ENCODE measurements at places on chromosomes 11 and 22.

DNA sequence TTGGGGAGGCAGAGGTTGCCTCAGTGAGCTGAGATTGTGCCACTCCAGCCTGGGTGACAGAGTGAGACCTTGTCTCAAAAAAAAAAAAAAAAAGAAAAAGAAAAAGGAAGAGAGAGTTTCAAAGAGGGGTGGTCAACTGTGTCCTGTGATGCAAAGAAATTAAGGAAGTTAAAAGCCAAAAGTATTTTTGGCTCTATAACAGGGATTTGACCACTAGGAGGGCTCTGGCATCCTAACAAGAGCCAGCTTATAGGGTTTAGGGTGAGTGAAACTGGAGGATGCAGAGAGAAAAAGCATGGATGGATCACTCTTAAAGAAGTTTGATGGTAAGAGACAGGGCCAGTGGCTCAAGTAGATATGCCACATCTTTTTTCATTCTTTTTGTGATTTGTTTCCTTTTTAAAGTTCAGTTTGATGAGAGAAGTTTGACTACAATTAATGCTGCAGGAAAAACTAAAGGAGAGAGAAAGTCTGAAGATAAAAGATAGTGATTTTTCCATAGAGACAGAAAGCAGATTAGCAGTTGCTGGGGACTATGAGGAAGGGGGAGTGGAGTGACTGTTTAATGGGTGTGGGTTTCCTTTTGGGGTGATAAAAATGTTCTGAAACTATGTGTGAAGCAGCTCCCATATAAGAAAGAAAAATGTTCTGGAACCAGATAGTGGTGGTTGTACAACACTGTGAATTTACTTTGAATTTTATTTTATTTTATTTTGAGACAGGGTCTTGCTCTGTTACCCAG lies 11.1 kb upstream of the MICAL2 start:
- no peak for DNase-seq

DNA sequence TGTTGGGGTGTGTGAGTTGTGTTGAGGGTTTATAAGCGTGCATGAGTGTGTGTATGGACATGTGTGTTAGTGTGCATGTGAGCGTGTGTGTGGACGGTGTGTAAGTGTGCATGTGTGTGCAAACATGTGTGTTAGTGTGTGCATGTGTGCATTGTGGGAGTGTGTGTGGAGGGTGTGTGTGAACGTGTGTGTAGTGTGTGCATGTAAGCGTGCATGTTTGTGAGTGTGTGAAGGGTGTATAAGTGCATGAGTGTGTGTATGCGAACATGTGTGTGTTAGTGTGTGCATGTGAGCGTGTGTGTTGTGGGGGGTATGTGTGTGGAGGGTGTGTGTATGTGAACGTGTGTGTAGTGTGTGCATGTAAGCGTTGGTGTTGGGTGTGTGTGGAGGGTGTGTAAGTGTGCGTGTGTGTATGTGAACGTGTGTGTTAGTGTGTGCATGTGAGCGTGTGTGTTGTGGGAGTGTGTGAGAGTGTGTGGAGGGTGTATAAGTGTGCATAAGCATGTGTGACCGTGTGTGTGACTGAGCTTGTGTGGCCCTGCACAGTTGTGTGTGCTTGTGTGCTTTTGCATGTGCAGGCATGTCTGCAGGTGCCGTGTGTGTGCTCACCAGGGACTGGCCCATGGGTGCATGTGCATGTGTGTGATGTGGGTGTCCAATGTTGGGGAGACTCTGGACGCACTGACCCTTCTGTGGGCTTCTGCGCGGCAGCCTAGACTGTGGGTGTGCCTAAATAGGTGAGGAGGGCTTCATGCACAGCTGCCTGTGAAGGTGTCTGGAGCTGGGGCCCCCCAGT lies 866.2 kb downstream of the TBC1D22A start:
- DNase-seq: no peak

GRCh38 chr11:27701355-27702105 lies 1.3 kb upstream of the BDNF start:
- DNase-seq: no peak

DNA sequence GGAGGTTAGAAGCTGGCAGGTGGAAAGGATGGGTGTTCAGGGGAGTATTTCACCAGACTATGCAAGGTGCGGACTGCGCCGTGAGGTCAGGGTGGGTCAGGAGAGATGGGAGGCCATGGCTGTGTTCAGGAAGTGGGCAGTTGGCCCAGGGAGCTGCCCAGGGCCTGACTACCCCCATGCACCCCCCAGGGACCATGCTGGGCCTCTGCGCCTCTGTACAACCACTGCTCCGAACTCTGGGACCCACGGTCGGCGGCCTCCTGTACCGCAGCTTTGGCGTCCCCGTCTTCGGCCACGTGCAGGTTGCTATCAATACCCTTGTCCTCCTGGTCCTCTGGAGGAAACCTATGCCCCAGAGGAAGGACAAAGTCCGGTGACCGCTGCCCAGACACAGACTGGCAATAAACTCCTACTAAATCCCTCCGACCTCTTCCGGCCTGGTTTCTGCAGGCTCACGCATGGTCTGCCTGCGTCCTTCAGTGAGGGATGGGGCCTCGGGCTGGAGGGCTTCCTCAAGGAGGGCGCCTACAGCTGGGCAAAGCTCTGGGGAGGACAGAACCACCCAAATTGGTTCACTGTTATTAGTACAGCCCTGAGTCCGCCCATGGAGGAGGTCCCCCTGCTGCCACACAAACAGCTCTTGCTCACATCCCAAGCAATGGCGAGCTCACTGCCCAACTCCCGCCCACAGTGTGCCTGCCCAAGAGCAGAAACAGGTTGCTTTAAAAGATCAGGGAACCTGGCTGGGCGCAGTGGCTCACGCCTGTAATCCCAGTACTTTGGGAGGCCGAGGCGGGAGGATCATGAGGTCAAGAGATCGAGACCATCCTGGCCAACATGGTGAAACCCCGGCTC lies 4.2 kb downstream of the PHLDA2 start:
- no peak for DNase-seq

DNA sequence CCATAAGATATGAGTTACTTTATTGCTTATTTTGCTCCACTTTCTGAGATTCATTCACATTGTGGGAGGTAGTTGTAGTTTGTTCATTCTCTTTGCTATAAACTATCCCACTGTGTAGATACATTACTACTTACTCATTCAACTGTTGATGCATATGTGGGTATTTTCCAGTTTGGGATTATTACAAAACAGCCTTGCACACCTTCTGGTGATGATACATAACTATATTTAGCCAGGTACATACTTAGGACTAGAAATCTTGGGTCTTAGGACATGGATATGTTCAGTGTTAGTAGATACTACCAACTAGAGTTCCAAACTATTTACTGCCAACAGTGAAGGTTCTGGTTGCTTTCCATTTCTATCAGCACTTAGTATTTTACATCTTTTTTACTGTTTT lies 37.8 kb downstream of the BTG4 start:
- no peak for DNase-seq

DNA sequence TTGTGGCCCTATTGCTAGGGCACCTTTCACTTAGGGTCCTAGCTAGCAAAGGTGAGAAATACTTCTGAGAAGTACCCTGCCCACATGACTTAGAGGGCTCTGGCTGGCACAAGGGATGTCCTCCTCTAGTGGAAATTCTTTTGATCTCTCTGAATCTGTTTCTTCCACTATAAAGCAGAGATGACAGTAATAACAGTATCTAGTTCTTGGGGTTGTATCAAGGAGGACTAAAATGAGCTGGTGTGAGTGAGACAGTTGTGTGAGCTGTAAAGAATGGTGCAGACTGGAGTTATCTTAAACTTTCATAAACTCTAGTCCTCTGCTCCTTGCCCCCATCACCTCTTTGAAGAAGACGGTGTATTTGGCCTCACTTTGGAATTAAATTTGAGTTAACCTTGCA lies 157.8 kb upstream of the PLET1 start:
- DNase-seq: no peak

DNA sequence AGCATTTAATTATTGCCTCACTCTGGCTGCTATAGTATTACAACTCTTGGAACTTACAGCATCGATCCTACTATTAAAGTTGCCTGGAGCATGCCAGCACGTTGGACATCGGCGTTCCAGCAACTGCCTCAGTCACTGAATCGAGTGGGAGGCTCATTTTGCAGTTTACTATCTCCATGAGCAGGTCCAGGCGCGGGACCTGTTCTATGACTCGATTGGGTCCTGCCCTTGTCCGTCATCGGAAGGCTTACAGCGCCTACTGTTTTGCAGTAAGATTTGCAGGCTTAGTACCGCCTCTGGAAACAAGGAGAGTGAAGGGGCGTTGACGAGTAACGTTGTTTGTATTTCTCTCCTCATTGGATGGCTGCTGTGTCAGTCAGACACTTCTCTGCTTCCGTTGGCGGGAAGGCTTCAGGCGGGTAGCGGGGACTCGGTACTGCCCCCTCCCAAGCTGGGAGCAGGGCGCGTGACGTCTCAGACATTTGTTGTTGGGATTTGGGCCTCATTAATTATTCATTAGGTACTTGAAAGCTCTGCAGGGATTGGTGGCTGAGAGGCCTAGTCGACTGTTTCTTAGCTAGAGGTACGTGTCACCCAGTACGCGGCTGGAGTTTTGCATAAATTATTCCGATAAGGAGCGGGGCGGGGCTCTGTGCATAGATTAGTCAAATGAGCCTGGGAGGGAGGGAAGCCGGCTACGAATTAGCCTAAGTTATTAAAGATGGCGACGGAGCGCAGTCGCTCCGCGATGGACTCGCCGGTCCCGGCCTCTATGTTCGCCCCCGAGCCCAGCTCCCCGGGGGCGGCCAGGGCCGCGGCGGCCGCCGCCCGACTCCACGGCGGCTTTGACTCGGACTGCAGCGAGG lies at the start of gene GTPBP1:
Gene GTPBP1, plus strand, starts transcription at position 710 of the 866 bp plus-strand sequence. Its CDS starts 12 bp downstream, at position 722.
- peak; percentile 93 for DNase-seq

GRCh38 chr11:59923813-59924212 lies 14.4 kb upstream of the OOSP1 start:
- DNase-seq: no peak

DNA sequence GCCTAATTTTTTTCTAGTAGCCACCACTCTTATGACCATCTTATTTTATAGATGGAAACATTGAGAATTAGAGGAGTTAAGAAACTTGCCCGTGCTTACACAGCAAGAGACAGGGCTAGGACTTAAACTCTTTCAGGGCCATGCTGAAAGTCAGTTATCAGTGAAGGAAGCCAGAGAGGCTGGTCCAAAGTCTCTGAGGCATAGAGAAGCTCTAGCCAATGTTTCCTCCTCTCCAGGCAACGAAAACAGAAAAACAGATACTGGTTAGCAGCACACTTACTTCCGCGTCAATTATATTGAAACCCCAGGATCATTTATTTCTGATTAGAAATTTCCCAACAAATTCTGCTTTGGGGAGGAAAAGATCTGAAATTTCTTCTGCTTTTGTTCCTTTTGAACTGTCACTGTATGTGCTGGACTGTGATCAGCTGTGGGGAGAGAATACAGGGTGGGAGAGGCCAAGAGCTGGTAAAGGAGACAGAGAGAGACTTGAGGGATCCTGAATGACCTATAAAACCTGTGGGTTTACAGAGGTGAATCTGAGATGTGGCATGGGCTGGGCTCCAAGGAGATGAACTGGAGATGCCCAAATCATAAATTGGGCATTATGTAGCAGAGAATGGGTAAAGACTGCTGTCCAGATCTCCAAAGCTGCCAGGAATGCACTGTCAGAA lies 37.5 kb upstream of the CAPRIN1 start:
- DNase-seq: no peak

- no peak for DNase-seq
Measured at GRCh38 chr11:3796346-3796745, 1.0 kb downstream of the NUP98 start.

DNA sequence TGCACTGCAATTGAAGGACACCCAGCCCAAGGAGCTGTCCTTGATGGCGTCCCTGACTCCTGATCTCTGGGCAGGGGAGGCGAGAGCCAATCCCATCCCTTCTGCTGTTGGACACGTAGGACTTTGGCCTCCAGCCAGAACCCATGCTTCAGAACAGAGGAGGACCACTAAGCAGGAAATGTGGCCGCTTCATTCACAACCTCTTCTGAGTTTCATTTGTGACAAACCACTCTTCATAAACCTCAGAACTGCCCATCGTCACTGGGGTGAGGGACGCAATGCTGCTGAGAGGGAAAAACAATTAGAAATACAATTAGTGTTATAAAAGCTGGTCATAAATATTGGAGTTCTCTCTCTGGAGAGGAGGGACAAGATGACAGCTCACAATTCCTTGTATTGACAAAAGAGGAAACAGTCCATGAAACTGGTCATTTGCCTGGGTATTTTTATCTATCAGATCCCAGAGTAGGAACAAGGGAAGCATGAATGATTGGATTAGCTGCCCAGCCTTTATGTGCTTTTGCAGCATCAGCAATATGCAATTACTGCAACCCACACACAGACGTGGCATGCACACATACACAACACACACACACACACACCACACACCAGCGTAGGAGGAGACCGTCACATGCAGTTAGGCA lies 216.5 kb upstream of the CADM1 start:
- no peak for DNase-seq

DNA sequence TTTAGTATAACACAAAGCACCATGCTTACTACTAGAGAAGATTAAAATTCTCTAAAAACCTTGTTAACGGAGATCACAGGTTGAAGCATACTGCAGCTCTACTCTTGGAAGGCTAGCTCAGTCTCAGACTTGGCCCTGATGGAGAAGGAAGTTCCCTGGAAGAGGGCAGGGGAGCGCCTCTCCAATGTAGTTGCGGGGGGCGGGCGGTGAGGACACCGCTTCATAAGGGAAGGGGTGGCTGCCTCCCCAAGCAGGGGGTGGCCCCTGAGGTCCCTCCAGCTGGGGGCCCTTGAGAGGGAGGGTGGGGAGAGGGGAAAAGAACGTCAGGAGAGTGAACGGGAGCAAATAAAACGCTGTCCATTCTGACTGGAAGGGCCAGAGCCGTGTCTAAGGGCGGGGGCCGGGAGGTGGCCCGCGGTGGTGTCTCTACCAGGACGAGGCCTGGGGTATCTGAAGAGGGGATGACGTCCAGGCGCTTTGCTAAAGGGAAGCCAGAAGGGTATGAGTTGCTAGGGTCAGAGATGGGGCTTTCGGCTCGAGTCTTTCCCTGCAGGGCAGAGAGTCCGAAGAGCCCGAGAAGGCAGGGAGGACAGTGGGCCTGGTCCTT lies 553 bp upstream of the USP47 start:
- DNase-seq: peak; percentile 10

GRCh38 chr11:8908099-8908498 lies 2.9 kb upstream of the AKIP1 start:
- no peak for DNase-seq

GRCh38 chr11:9838961-9839360 lies 175.1 kb downstream of the SWAP70 start:
- no peak for DNase-seq

DNA sequence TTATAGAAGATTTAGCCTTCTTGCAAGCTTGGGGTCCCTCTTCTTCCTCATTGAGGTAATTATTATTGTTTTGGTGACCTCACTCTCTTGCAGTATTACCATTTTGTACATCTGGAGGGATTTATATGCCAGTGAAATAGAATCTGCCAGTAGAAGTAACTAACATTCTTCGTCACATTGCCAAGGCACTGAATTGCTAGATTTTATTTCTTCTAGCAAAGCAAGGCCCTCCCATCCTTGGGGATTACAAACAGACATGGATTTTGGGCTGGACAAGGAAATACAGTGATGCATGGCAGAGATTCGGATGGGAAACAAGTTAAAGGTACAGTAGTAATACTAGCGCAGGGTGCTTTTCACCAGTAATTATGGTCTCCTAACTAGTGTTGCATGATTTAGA lies 7.8 kb downstream of the ADAMTS15 start:
- no peak for DNase-seq

- DNase-seq: no peak
Measured at GRCh38 chr22:40387746-40388145, 17.4 kb downstream of the SGSM3 start.

Data from stimulated activated CD4-positive, alpha-beta T cell treated with anti-CD3 and anti-CD28 coated beads, Interleukin-1b, Interleukin-23, amount 100 ng/mL, for 24 hours (primary cell).